ENCODE measurements at places on chromosomes 13 and 19. TPM values are rescaled to one million over a fixed set of nuclear protein-coding genes. Genes with fewer than 3 reads are reported as not detected.

- no peak for DNase-seq
These were observed 111.4 kb upstream of the C1QTNF9B start for GRCh38 chr13:24008679-24009078.

GRCh38 chr13:98915563-98915962 lies 62.3 kb downstream of the DOCK9 start:
- DNase-seq: no peak

- DNase-seq: no peak
These were observed 56.8 kb upstream of the KLF12 start for GRCh38 chr13:74190999-74191398.

DNA sequence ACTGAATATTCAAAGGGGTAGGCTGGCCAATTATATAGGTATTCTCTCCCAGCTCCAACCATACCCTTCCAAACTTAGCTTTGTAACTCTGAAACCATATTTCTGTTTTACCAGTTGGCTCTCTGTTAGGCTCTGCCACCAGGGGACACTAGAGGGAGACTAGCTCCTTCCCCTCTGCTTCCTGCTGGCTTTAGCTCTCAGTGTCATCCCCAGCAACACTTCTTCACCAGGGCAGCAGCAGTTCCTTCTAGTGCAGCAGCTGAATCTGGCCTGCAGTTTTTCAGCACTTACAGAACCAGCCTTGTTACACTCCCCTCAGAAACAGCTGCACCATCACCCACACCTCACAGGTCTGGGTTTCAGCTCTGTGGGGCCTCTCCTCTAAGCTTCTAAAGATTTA lies 51.0 kb upstream of the DOCK9 start:
- DNase-seq: no peak

DNA sequence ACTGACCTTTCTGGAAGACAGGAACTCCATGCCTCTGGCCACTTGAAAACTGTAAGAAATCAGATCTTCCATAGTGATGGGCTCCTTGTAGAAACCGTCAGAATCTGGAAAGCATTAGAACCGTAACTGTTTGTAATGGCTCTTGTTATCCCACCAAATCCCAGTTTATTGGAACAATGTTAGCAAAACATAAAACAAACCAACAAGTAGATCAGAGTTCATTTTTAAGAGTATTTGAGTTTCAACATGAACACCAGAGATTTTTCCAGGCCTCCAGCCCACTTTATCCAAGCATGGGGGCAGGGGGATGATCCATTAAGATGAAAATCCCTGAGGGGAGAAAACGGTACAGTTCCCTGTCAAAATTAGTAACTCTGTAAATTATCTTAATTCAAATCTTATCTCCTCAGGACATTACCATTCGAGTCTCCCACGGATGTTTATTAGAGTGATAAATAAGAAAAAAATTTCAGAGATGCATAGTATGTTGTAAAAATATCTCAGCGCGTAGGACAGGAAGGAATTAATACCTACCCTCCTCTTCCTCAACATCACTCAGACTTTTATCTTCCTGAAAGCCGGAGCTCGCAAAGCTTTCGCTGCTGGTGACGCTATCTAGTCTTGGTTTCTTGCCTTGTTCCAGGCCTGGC lies 172.5 kb downstream of the FLT1 start:
- no peak for DNase-seq

DNA sequence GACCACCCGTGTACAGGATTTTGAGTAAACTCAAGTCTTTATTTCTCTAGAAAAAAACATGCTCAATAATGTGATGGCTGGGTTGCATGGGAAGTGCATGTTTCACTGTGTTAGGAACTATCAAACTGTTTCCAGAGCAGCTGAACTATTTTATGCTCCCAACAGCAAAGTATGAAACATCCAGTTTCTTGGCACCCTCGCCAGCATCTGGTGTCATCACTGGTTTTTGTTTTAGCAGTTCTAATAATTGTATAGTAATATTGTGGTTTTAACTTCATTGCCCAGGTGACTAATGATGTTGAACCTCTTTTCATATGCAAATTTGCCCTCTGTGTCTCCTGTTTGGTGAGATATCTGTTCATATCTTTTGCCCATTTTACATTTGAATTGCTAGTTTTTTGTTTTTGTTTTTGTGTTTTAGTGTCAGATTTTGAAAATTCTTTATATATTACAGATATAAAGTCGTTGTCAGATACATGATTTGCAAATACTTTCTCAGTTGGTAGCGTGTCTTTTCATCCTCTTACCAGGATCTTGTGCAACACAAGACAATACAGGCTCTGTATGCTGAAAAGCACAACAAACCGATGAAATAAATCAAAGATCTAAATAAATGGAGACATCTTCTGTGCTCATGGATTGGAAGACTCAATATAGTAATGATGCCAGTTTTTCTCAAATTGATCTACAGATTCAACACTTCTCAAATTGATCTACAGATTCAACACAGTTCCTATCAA lies 87.8 kb downstream of the IPO5 start:
- no peak for DNase-seq

- no peak for DNase-seq
These were observed 110.9 kb downstream of the IER2 start for GRCh38 chr19:13260883-13261653.

GRCh38 chr13:99657848-99658260 lies 156.6 kb downstream of the TM9SF2 start:
- DNase-seq: peak; percentile 43

The ACER1 gene
- polyA plus RNA-seq: not detected

The POU2F2 gene
- 2.0 TPM for polyA plus RNA-seq

The AZU1 gene
- 3.2 TPM for polyA plus RNA-seq
